ENCODE measurements at places on chromosomes 7 and 10. TPM values are rescaled to one million over a fixed set of nuclear protein-coding genes. Genes with fewer than 3 reads are reported as not detected.

Gene PON3
- 45.3 TPM for total RNA-seq

Gene WNT16
- 0.19 TPM for total RNA-seq

Gene ESYT2
- 87.3 TPM for total RNA-seq

Gene LLCFC1
- total RNA-seq, result not detected

Gene NCF1
- total RNA-seq, result not detected

Gene NIPSNAP2
- total RNA-seq, result 45.7 TPM

Gene KIF11
- total RNA-seq, result 35.8 TPM

Gene AZGP1
- total RNA-seq, result not detected

Gene GPR26
- total RNA-seq, result not detected

Gene OR2A5
- not detected for total RNA-seq

Gene ZNF487
- 3.2 TPM for total RNA-seq

Gene DNAH11
- 0.21 TPM for total RNA-seq

Gene SLC26A3
- total RNA-seq, result not detected

Gene PILRB
- total RNA-seq, result 26.6 TPM

Gene NEUROG3
- total RNA-seq, result not detected

Gene CUBN
- total RNA-seq, result 0.01 TPM

Gene DNAJC9
- 58.8 TPM for total RNA-seq

Gene OPALIN
- not detected for total RNA-seq

Gene KCNIP2
- total RNA-seq, result 0.98 TPM

Gene DGKI
- not detected for total RNA-seq

Gene FOXI2
- not detected for total RNA-seq

Gene CALML3
- not detected for total RNA-seq

Gene SRGN
- 68.1 TPM for total RNA-seq

Gene ITIH5
- 0.09 TPM for total RNA-seq

Gene NDUFA5
- 27.4 TPM for total RNA-seq

Gene CXCL12
- not detected for total RNA-seq

Gene AGMO
- total RNA-seq, result 1.1 TPM

Gene CALHM3
- total RNA-seq, result 0.31 TPM

Gene CYP3A7
- not detected for total RNA-seq

Gene C7orf57
- total RNA-seq, result 0.20 TPM

Gene NKX6-2
- total RNA-seq, result 0.32 TPM

Gene LIPF
- not detected for total RNA-seq

Gene SPOCK2
- total RNA-seq, result 0.39 TPM

Gene MUC12
- total RNA-seq, result 16.2 TPM

Gene TMEM26
- total RNA-seq, result not detected

Gene FAM13C
- total RNA-seq, result not detected

Gene MKRN1
- 53.4 TPM for total RNA-seq

Gene SH2D4B
- not detected for total RNA-seq

Gene FLNC
- total RNA-seq, result 7.3 TPM

Gene ACADSB
- total RNA-seq, result 4.2 TPM

Gene SYNPO2L
- total RNA-seq, result not detected

Gene HOXA3
- total RNA-seq, result 9.6 TPM

Measured in A549 treated with ZK216348 at 1 μM for 4 hours (cell line).